ENCODE measurements at places on chromosomes 5 and 9.

GRCh38 chr5:15383469-15383868 is 116.5 kb upstream of the FBXL7 start:
- no peak for DNase-seq

GRCh38 chr5:24855485-24855884 is 210.7 kb upstream of the CDH10 start:
- DNase-seq: no peak

DNA sequence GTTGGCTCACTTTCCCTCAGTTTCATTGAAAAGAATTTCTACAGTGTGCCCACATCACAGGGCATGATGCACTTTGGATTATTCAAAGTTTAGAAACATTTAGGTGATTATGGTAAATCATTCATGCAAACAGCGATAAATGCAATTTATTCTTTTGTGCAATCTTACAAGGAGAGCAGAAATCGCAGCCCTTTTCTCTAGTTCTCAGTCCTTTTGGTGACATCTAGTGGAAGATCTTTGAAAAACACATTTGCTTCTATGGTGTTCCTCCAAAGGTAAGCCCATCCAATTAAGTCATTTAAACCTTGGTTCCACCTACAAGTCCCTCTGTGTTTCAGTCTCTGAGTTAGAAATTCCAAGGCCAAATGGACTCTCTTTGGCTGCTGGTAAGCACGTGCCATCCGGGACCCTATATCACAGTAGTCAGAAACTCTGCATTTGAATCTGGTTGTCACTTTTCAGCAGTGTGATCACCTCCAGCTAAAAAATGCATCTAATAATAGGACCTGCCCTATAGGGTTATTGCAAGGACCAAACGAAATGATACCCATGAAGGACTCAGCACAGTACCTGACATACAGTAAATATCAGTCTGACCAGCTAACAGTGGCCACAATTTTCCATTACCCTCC is 66.4 kb downstream of the MACROH2A1 start:
- no peak for DNase-seq

DNA sequence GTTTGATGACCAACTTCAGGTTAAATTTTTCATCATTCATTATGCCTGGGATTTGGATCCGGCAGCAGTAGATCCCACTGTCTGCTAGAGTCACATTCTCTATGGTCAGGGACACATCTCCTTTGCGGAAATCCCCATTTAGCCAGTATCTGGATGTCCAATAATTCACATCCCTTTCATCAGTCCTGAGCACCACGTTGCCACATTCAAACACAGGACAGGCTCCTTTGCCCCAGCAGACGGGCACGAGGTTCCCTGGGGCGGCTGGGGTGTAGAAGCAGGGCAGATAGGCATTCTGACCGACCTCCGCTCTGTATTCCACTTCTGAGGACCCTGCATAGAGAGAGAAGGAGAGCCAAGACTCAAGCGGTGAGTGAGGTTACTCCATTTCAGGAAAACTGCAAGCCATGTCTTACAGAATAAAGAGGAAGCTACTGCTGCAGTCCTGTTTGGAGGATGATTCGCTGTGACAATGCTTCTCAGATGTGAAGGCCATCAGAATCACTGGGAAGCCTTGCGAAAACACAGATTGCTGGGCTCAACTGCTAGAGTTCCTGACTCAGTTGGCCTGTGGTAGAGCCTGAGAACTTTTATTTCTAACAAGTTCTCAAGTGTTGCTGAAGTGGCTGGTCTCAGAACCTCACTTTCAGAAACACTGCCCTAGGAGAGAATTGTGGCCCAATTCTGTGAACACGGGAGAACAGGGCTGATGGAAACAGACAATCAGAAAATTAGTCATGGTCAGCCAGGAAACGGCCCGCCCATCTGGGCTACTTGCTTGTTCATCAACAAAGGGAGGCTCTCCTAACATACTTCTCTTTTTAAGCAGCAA is 2.0 kb downstream of the HAVCR2 start:
- DNase-seq: peak; percentile 52

- DNase-seq: no peak
These were observed 116.1 kb downstream of the TMEM174 start for GRCh38 chr5:73288803-73289720.

DNA sequence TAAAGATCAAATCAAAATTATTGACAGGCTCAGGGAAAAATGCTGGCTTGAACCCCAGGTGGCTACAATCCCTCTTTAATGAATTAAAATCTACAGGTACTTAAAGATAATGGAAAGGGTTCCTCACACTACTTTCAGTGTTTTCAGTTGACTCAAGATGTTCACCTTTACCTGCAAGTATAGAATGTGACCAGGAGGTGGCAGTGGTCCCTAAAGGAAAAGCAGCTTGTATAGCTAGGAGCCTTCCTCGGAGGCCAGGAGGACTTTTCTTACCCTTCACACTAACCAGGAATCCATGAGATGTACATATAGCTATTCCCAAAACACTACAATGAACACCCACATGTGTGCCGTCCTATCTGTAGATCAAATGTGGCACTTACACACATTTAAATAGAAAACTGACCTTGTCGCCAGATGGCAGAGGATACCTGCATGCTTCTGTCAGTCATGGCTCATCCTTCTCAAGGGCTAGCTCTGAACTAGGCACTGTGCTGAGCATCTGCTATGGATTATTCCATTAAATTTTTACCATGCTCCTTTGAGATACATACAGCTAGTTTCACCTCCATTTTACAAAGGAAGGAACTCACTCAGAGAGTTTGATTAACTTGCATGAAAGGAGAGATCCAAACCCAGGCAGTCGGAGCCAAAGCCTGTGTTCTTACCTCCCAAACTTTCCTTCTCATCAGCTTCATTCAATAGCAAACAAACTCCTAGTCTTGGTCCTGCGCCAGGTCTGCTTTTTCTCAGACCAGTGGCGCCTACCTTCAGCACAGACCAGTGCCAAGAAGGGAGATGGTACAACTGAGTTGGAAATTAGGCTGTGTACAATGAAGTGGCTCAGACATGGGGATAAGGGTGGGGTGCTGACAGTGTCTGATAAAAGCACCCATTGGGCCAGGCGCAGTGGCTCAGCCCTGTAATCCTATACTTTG is 24.5 kb downstream of the C9orf152 start:
- peak; percentile 43 for DNase-seq

DNA sequence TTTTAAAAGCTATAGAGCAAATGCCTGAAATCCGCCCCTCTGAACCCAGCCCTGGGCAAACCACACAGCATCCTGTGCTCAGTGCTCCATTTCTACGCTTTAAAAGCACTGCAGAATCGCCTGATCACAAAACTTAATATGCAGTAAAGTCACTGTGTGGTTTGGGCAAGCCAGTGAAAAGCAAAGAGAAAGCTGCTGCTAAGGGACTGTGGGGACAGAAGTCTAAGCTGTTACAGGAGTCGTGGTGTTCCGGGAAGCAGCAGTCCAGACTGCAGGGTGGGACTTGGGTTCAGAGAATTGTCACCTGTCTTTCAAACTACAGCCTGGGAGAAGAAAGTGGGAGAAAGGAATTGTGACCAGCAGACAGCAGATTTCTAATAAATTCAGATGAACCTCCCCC is 8.2 kb downstream of the RAPGEF1 start:
- DNase-seq: peak; percentile 34

GRCh38 chr9:18472841-18473251 is 1.1 kb upstream of the ADAMTSL1 start:
- DNase-seq: no peak

GRCh38 chr5:96636594-96636993 is 25.6 kb upstream of the CAST start:
- no peak for DNase-seq

DNA sequence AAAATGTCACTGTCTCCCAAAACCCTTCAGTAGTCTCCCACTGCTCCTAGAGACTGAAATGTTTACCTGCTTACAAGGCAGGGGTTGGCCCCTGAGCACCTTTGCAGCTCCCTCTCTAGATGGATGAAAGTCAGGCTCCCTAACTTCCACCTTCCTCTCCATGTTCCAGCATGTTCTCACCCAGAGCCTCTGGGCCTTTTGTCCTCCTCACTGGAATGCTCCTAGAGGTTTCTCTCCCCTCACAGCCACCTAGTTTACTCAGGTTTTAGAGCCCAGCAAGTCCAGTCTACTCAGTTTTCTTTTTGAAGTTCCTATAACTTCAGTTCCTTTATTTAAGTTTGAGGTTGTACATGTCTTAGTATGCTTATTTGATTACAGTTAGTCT is 815 bp upstream of the URM1 start:
- no peak for DNase-seq

GRCh38 chr5:144577676-144578075 is 407.0 kb downstream of the KCTD16 start:
- no peak for DNase-seq

- DNase-seq: no peak
These were observed 158.6 kb downstream of the FAM114A2 start for GRCh38 chr5:153880106-153880505.

- no peak for DNase-seq
These were observed 25.0 kb upstream of the MATR3 start for GRCh38 chr5:139268364-139269202.
